Left ventricle myocardium inferior (tissue), 1 donor: ENCODE measurements at places on chromosomes 6 and 20.

DNA sequence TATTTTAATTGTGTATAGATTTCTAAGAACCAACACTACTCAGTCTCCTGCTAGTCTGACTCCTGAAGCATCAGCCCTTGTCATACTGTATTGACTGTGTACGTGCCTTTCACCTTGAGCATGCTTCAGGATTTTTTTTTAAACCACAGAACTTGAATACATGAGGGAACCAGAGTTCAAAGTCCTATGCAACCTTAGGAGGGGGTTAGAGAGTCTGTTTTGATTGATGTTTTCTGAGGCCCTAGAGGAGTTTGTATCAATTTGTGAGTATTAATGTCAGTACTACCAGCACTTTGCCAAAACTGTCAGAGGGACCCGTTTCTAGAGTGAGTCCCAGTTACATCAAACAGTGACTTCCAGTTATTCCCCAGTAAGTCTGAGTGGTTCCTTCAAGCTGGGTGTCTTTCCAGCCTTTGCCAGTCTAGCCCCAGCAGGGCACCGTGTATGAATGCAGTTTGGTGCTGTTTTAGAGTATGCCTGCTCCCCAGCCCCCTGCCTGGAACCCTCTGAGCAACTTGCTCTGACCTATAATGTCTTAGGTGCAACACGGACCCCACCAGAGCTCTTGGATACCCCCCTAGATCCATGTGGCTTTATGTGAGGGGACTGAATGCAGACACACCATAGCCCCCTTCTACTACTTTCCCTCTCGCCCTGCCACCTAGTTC is 8.5 kb downstream of the TP53INP2 start:
- no peak for DNase-seq

DNA sequence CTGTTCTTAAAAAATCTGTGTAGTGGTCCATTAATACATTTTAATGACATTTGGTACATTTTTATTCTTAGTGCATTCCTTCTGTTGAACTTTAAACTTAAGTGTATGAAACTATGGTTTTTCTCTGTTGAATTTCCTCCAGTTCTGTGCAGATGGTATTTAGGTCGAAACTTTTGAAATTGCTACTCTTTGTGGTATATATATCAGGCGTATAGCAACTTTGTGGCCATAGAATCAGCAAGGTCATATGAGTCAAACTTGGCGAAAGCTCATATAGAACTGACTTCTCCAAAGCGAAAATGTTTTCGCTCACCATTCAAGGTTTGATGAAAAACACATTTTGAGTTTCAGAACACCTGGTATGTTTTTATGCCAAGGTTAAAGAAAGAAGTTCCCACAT is 93.7 kb downstream of the MAP3K4 start:
- no peak for DNase-seq

GRCh38 chr20:46701556-46701955 is 7.9 kb upstream of the SLC2A10 start:
- no peak for DNase-seq

GRCh38 chr6:11085758-11086435 is 7.7 kb upstream of the SMIM13 start:
- no peak for DNase-seq

GRCh38 chr6:88263591-88263990 is 97.4 kb upstream of the CNR1 start:
- DNase-seq = no peak

GRCh38 chr6:8180327-8181159 is 78.2 kb upstream of the EEF1E1 start:
- no peak for DNase-seq
